ENCODE measurements at places on chromosomes 5 and 9.

- no peak for DNase-seq
Measured at GRCh38 chr5:163789870-163790269, 284.5 kb downstream of the MAT2B start.

DNA sequence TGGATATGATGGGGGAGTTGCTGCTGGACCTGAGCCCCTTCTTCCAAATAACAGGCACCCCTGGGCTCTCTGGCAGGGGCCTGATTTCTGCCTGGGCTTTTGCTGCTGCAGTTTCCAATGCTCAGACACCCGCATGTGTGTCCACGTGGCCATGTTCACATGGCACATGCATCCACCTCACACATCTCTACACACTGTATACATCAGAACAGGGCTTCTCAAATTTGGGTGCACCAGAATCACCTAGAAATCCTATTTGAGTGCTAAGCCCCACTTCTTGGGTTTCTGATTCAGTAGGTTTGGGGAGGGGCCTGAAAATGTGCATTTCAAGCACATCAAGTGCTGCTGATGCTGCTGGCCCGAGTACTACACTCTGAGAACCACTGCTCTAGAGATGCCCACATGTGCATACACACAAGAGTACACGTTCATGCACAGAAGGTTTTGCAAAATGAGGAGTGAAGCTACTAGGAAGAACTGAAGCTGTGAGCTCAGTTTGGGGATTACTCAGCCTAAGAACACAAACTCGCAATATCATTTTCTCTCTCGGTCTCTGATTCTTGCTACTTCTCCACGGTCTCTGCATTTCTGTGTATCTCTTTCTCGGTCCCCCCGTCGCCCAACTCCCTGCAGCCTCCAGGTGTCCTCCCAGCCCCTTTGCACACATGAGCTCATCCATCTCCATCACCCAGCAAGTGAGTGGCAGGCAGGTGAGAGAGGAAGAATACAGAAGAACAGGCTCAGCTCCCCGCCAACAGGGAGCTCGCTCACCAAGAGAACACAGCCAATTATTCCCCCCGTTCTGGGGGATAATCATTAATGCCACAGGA lies 97.0 kb downstream of the PCDH1 start:
- peak; percentile 45 for DNase-seq

GRCh38 chr5:1437876-1438559 lies 7.2 kb downstream of the SLC6A3 start:
- DNase-seq: no peak

GRCh38 chr5:168312606-168313295 lies 21.3 kb downstream of the WWC1 start:
- no peak for DNase-seq

GRCh38 chr5:14743601-14744295 lies 79.2 kb downstream of the OTULIN start:
- DNase-seq: no peak

DNA sequence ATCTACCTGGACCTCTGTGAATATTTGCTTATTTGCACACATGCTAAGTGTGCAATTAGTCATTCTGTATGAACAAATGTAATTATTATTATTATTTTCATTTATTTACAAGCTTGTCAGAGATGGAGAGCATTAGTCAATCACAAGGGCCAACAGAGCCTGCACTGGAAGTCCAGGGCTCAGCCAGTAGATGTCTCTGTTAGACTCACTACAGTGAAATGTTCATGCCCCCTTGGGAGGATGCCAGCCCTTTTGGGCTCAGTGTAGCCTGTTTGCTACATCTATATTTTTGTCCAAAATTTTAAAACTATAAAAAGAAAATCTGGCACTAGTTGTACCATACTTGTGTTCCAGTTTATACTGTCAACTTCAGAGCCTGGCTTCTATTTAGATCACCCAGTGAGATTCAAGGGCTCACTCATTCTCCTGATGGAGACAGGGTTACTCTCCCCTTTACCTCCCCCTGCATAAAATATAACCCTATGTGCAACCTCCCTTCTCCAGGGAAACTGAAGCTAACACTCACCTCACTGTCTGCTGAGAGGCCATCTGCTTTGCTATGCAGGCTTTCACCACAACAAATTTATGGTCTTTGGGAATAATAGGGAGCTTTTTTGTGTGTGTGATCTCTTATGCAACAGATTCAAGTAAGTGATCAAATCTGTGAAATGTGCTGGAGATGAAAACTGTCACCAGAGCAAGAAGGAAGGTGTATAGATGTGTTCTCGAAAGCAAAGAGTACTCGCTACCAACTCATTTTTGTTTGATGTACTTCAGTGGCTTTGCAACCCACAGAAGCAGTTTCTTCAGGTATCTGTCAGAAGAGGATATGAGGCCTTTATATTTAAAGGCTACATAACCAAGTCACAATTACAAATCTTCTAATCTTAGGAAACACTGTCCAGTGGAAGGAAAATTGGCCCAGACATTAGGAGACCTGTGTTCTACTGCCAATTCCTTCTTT lies 99.9 kb upstream of the TLE4 start:
- DNase-seq: peak; percentile 72

DNA sequence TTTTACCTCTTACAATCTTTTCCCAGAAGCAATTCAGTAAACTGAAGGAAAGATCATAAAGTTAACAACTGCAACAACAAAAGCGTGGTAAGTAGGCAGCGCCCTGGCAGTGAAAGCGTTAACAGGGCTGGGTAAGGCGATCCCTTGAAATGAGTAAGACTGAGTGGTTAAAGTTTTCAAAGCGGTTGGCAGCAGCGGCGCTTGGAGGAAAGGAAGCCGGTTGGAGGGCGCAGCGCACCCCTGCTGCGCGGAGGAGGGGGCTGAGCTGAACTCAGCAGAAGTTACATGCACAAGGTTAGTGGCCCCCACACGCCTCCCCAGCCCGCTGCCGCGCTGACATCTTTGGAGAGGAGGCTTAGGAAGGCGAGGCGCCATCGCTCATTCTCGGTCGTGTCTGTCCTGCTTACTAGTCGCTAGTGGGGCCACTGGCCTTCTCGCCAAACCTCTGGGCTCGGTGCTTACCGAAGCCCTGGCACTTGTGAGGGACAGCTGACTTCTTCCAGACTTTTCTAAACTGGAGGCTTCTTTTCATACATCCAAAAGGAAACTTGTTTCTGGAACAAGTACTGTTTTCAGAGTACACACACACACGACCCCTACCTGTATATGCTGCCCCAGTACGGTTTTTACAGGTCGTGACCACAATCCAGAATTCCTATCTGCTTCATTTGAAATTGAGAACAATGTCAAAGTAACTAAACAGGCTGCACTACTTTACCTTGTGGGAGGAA lies at the start of gene SH3RF2:
Gene SH3RF2 (plus strand): TSS at position 178 of the 731 bp plus-strand sequence. CDS start 1,351 bp downstream, outside the sequence.
- DNase-seq: no peak
